ENCODE measurements at places on chromosomes 3 and 15.

DNA sequence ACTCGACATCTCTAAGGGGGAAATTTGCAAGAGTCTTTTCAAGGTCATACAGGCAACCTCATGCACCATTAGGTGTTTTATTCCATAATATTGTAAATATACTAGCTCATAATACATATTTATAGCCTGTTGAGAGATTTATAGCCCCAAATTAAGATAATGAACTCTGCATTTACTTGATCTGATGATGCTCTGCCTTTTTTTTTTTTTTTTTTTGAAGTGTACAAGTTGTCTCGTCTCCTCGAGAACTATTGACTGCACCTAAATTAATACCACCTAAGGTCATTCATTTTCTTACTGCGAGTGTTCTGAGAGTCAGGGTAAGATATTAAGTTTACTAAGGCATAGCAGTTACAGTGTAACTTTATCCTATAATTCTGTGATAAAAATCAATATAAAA is 6.1 kb downstream of the CHRNA5 start:
- DNase-seq = no peak

DNA sequence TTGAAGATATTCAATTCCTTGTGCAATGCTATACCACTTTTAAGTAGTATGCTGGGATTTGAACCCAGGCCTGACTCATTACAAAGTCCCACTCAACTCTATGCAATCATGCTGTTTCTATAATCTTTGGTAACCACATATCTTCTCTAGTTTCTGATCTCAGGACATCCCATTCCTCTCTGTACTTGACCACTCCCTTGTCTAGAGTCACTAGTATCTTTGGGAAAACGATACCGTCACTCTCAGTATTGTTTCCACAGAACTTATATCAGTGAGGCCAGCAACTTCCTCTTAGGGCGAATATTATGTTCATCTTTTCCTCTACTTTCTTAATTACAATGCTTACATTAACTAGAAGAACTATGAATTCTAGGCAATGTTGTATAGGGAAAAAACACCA is 137.3 kb upstream of the TSPAN3 start:
- no peak for DNase-seq

DNA sequence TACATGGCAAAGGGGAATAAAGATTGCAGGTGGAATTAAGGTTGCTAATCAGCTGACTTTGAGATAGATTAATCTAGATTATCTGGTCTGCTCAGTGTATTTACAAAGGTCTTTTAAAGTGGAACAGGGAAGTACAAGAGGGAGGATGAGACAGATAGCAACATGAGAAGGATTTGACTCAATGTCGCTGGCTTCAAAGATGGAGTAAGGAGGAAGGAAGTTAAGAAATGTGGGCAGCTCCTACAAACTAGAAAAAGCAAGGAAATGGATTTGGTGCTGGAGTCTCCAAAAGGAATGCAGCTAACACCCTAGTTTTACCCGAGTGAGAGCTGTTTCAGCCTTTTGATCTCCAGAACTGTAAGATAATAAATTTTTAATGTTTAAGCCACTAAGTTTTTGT is 180.7 kb upstream of the TTC14 start:
- no peak for DNase-seq

DNA sequence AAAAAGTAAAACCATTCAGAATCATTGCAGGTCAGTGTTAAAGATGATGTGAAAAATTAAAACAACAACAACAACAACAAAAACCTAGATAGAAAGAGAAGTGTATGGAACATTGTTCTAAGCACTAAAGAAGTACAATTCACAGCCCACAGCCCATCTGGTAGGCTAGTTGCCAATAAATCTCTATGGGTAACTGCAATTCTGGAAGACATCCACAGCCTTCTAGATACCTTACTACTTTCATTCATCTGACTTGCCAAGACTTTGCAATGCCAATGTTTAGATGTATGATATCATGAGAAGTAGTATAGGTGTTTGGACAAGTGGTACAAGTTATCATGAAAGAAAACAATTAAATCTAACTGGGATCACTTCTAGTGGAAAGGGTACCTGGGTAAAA is 198.6 kb downstream of the VGLL3 start:
- no peak for DNase-seq

GRCh38 chr15:75230551-75231371 is 27.4 kb upstream of the GOLGA6C start:
- no peak for DNase-seq

DNA sequence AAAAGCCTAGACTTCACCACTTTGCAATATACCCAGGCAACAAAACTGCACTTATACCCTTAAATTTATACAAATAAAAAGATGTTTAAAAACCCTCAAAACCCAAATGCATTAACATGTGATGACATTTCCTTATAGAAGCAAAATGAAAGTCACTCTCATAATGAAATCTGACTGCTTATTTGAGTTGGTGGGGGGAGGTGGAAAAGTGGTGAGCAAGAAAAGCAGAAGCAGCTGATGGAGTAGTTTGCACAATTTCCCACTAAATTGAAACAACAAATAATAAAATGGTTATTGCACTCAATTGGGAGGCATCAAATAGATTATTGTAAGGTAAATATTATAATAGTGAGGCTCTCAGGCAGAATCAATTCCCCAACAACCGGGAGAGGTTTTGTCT is 54.0 kb upstream of the GADL1 start:
- no peak for DNase-seq

DNA sequence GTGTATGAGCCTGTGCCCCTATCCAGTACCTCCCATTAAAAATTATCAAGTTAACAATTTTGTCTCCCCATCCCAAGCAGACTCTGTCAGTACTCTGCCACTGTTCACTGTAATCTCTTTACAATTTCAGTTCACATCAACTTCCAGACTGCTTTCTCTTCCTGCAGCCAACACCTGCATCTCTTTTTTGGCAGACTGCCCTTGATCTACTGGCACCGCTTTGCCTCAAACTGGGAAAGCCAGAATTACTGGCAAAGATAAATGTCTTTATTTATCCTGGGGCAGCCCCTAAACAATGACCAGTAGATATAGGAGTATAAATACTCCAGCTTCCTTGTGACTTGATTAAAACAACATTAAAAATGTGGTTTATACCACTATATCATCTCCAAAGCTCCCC is 494.1 kb downstream of the ZNF385D start:
- no peak for DNase-seq

DNA sequence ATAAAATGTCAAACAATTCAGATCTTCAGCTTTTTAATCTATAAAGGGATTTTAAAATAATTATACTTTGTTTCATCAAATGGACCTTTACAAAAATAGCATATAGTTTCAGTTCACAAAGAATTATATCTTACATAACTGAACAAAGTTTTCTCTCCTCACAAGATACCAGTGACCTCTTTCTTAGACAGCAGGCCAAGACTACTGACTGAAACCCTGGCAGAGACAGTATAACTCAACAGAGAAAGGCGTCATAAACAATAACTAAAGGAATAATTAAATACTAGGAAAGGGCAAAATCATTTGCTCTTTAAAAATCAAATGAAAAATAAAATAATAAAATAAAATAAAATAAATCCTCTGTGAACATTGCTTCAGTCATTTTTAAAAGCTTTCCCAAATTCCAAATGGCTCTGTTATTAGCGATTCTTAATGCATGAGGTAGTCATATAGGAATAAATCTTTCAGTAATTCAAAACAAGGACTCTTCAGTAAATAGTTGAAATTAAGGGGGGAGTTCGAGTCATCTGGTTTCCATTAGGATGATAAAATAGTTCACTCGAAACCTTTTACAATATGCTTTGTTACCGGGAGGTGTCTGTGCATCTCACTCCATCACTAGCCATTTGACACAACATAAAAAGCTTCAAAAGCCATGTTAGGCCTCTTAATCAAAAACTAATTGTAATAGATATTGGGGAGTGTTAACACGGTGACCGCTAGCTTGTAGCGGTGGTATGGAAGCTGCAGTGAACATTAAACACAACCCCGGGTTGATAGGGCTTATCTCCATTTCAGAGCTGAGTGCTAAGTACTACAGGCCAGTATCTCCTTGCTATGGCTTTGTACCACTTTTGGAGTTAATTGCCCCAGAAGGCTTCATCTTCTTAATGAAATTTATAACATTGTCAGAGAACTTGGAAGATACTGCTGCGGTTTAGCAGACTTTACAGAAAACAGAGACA is 142.9 kb upstream of the NR2F2 start:
- no peak for DNase-seq

GRCh38 chr3:144636833-144637232 is 665.2 kb downstream of the DIPK2A start:
- no peak for DNase-seq

DNA sequence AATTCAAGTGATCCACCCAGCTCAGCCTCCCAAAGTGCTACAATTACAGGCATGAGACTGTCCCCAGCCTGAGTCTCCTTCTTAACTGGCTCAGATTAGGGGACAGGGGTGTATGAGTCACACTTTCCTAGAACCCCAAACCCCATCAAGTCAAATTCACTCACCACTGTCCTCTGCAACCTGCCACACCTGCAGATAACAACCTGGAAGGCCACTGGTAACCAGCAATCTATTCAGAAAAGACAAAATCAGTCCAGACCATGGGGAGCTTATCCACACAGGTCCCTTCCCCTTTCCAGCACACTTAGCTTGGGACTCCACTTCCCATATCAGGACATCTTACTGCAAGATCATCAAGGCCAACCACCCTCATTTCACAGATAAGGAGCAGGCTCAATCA is 6.4 kb downstream of the WDR73 start:
- DNase-seq = no peak

DNA sequence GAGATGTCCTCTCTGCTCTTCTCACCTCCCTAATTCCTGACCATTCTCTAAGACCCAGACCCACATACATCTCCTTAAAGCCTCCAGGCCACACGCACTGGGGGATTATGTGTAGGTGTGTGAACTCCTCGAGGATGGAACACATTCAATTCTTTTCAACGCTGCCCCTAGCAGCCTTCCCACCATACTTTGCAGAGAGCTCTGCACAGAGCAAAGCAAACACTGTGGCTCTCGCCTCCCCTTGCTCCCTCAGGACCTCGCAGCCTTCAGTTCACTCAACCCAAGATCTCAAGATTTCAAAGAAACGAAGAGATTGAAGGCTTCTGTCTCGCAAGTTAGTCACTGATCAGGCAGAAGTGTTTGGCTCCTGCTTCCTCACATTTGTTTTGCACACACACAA is 6.0 kb downstream of the ACTC1 start:
- DNase-seq = no peak

GRCh38 chr3:72346526-72346926 is 501.7 kb downstream of the SHQ1 start:
- no peak for DNase-seq

DNA sequence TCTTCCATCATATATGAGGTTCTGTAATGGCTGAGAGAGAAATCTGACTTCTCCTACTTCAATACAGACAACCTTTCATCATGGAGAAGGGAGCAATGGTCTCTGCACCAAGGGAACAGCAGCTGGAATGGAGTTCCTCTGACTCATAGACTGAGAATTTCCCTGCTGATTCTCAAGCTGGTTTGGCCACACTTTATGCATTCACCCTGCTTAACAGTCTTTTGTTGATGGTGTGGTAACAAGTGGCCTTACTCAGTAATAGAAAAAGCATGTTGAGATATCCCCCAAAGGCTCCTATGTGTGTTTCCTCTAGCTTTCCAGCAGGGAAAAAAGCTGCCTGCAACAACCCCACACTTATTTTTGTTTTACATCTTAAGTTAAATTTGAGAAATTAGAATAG is 138.1 kb downstream of the GREM1 start:
- no peak for DNase-seq

DNA sequence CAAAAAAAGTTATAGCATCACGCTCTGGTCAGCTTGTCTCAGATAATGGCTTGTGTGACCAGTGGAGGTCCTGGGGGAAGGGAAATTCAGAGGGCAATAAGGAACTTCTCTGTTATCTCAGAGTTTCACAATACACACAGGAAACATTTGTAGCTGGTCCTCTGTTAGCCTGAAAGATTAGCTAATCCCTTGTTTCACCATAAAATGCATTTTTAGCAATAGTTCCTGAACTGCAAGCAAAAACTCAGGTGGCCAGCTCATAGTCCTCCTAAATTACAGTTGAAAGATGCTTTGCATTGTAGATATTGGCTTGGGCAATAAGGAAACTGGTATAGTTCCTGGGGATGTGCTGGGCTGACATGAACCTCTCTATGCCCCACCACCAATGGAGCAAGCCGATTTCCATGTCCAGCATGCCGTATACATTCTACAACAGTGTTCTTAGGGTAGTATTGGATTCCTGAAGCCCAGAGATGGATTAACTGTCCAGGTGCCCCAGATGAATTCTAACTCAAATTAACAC is 141.5 kb upstream of the TBL1XR1 start:
- DNase-seq = no peak

- DNase-seq = no peak
Measured at GRCh38 chr3:69200384-69201068, 78.1 kb upstream of the LMOD3 start.

DNA sequence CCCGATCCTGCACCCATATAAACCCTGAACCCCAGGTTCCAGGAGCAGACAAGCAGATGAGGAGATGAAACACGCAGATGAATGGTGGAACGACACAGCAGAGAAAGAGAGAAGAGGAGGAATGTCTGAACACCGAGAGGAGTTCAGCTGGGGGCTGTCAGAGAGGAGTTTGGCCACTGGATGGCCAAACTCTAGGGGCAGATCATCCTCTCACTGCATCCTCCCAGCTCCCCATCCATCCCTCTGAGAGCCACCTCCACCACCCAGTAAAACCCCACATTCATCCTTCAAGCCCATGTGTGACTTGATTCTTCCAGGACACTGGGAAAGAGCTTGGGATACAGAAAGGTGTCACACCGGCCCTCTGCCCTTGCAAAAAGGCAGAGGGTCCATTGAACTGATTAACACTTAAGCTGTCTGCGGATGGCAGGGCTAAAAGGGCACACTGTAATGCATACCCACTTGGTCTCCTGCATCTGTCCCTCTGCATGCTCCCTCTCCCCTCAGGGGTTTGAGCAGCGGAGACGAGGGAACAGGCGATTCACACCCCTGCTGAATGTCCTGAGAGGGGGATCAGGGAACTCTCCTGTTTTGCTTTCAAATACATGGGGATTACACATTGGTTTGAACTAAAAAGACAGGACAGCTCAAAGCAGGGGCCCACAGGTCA is 53.8 kb downstream of the TMED3 start:
- no peak for DNase-seq

DNA sequence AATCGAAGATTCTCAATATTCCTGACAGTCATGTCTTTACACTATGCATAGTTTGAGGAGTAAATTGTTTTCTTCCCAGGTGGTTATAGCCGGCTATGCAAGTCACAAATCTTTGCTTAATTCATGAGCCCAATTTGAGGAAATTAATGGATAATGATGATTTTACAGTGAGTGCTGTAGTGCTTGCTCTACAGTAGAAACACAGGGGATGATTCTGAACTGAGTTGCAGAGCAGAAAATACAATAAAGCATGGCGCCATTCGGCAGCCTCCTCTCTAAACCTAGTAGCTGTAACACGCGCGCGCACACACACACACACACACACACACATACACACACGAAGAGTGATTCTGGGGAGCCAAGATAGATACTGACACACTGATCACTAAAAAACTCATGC is 181.7 kb upstream of the DPH6 start:
- no peak for DNase-seq

- DNase-seq = no peak
Measured at GRCh38 chr15:38208779-38209178, 43.9 kb upstream of the SPRED1 start.
